ENCODE measurements at places on chromosomes 13 and 19.

DNA sequence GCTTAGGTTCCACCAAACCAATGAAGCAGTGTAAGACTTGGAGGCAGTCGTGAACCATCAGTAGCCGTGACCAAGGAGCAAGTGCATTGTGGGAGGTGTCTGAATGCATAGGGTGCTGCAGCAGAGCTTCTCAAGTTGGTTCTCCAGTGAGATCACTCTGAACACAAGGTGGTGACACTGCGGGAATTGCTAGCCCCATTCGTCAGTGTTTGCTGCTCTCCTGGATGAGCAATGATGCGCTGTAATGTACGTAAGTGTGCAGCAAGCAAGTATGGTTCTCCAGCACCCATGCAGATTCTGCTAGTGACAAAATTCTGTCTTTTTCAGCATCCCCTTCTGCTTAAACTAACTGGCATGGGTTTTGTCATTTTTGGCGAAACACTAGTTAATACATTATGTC is 97.6 kb upstream of the HTR2A start:
- H3K4me1 ChIP-seq = no peaks in the 10 kb centered on the region
- DNase-seq = no peak
- H3K27ac ChIP-seq = no peak overlapping the region

DNA sequence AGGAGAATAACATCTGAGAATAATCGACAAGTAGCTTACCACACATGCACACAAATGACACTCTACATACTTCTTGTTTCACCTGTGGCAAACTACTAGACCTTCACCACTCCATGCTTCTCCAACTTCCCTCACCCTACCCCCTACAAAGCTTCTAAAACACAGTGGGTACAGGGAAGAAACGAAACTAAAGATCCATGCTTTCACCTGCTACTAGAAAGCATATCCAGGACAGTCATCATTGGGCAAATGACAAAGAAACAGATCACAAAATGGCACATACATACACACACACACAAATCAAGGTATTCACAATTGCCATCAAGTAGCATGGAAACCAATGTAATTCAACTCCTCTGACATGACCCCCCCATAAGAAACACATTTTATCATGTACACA is 10.6 kb downstream of the BRD4 start:
- no peaks in the 10 kb centered on the region for H3K27me3 ChIP-seq
- DNase-seq = no peak
- H3K4me3 ChIP-seq = no peak overlapping the region

GRCh38 chr13:37453246-37453645 is 145.3 kb downstream of the POSTN start:
- H3K27me3 ChIP-seq = no peaks in the 10 kb centered on the region
- no peak for DNase-seq
- no peaks in the 10 kb centered on the region for H3K36me3 ChIP-seq
- no peak overlapping the region for H3K4me3 ChIP-seq

GRCh38 chr19:15173746-15174404 is 26.9 kb downstream of the NOTCH3 start:
- H3K4me1 ChIP-seq = no peaks in the 10 kb centered on the region
- H3K27ac ChIP-seq = no peak overlapping the region
- DNase-seq = no peak

- H3K4me1 ChIP-seq = peaks cover 20% of the 10 kb centered on the region
- peak overlapping the region; percentile 59 for H3K4me3 ChIP-seq
- DNase-seq = peak; percentile 47
- H3K27ac ChIP-seq = peak overlapping the region; percentile 84
- no peaks in the 10 kb centered on the region for H3K36me3 ChIP-seq
Observed at GRCh38 chr13:48975101-48975855, 434 bp upstream of the FNDC3A start.

DNA sequence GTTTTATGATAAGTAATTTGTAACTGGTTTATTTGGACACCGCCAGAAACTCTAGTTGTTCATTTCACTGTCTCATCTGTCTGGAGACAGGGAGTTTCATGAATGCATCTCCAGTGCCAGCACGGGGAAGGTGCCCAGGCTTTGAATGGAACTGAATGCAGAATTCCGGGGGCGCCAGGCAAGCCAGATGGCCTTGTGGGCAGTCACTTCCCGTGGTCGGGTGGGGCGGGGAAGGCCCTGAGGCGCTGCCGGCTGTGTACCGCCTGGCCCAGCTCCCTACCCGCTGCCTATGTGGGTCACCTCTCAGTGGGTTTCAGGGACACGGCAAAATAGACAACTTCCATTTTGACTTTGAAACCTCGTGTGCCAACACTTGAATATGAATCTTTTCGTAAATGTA is 28.8 kb upstream of the MCF2L start:
- H3K4me1 ChIP-seq = 0 out of 2 replicates have a peak, but pooled peaks cover 3% of the 10 kb centered on the region
- no peak for DNase-seq
- H3K4me3 ChIP-seq = no peak overlapping the region
- H3K36me3 ChIP-seq = no peaks in the 10 kb centered on the region
- H3K27ac ChIP-seq = no peak overlapping the region

GRCh38 chr13:113297370-113298042 is 467 bp downstream of the LAMP1 start:
- H3K4me3 ChIP-seq = peak overlapping the region; percentile 78
- H3K27ac ChIP-seq = peak overlapping the region; percentile 48
- H3K4me1 ChIP-seq = peaks cover 19% of the 10 kb centered on the region
- H3K36me3 ChIP-seq = no peaks in the 10 kb centered on the region

DNA sequence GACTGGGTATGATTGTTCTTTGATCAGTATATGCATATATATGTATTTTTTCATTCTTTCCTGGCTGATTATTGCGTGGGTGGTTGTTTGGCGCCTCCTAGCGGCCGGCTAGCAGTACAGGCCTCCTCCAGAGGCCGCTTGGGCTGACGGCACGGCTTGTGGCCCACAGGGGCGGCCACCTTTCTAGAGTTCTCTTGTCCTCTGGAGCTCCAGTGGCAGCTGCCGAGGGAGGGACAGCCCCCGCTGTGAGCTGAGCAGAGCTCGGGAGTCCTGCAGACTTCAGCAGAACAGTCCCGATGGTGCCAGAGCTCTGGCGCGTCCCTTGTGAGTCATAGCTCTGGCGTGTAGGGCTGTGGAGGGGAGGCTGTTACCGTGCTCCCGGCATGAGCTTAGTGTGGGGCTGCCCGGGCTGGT is 22.5 kb upstream of the ZNF429 start:
- no peaks in the 10 kb centered on the region for H3K4me1 ChIP-seq
- H3K36me3 ChIP-seq = no peaks in the 10 kb centered on the region
- H3K27me3 ChIP-seq = no peaks in the 10 kb centered on the region
- H3K4me3 ChIP-seq = no peak overlapping the region
- no peak overlapping the region for H3K27ac ChIP-seq

DNA sequence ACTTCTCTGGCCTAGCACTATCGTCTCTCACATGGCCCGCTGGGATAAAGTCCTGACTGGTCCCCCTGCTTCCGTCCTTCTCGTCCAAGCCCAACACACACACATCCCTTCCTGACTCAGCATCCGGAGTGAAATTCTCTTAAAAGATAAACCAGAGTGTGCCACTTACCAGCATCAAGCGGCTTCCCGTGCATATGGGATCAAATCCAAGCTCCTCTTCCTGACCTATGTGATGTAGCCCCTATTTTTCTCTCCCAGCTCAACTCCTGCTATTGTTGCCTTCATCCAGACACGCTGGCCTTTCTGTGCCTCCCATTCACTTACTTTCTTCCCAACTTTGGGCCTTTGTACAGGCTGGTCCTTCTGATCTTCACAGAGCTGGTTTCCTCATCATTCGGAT is 530.4 kb downstream of the DIAPH3 start:
- H3K4me1 ChIP-seq = no peaks in the 10 kb centered on the region
- H3K36me3 ChIP-seq = no peaks in the 10 kb centered on the region
- no peak for DNase-seq
- peaks cover 14% of the 10 kb centered on the region for H3K27me3 ChIP-seq

DNA sequence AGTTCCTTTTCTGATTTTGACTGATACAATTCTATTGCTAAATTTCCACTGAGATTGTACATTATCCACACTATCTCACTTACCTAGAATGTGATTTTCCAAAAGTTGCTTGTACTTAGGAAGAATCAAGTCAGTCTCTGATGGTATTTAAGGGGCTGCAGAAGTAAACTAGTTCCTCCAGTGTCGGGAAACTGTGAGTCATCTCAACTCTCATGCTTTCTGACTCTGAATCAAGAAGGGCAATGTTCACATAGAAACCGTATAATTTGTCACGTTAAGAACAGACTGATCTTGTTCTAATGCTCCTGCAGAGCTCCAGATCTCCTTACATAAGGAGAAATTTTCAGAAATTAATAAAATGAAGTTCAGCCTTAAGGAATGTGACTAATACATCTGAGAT is 369.3 kb downstream of the KLF5 start:
- no peaks in the 10 kb centered on the region for H3K36me3 ChIP-seq
- DNase-seq = peak; percentile 70
- no peak overlapping the region for H3K4me3 ChIP-seq
- peak overlapping the region; percentile 88 for H3K27ac ChIP-seq
- H3K27me3 ChIP-seq = no peaks in the 10 kb centered on the region
- peaks cover 38% of the 10 kb centered on the region for H3K4me1 ChIP-seq

DNA sequence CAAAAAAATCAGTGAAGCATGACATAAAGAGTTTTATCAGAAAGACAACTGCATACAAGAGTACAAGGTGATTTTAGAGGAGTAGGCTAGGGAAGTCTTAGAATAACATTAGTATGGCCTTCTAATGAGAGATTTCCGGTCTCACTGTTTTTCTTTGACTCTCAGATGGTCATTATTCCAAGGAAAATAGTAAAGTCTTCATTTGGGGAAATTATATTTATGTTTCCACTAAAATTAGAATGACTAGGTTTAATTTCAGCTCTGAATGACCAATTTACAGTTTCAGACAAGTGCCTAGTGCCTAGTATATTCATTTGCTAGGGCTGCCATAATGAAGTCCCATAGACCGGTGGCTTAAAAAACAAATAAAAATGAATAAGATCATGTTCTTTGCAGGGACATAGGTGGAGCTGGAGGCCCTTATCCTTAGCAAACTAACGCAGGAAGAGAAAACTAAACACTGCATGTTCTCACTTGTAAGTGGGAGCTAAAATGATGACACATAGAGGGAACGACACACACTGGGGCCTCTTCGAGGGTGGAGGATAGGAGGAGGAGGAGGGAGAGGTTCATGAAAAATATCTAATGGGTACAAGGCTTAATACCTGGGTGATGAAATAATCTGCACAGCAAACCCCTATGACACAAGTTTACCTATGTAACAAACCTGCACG is 303.1 kb downstream of the PCDH9 start:
- DNase-seq = no peak
- H3K4me3 ChIP-seq = no peak overlapping the region
- no peaks in the 10 kb centered on the region for H3K4me1 ChIP-seq
- H3K27me3 ChIP-seq = no peaks in the 10 kb centered on the region

DNA sequence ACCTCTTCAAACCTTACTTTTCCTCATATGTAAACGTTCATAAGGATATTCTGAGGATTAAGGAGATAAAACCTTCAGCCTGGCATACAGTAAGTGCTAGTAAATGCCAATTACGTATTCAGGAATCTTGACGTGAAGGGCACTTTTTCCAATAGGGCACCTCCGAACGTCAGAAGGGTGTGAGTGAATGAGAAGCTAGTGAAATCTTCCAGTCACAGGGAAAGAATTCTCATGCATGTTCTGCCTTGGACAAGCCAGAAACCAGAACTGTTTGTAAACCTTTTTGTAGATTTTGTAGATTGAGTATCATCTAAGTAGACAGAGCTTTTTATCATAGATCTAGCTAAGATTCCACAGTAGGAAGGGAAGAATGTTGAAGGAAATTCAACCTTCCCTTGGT is 16.5 kb downstream of the DGKH start:
- H3K27me3 ChIP-seq = no peaks in the 10 kb centered on the region
- no peaks in the 10 kb centered on the region for H3K4me1 ChIP-seq
- DNase-seq = no peak

DNA sequence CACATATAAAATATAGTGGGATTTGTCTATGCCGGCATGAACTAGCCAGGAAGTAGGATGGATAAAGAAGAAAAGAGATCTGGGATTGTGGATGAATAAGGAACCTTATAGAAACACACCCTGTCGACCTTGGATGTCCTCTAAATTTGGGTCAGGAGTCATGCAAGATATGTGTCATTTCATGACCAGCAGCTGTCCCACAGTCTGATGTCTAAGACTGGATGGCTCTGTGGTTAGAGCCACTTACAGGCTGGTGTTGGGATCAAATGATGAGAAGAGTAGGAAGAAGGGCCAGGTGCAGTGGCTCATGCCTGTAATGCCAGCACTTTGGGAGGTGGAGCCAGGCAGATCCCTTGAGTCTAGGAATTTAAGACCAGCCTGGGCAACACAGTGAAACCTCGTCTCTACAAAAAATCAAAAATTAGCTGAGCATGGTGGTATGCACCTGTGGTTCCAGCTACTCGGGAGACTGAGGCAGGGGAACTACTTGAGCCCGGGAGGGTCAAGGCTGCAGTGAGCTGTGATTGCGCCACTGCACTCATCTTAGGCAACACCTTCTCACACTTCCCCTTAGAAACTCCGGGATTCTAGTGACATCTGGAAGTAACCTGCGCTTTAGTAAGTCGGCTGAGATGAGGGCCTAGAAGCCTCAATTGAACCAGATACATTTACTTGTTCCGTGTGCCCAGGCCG is 30.8 kb downstream of the TMED1 start:
- H3K4me3 ChIP-seq = no peak overlapping the region
- H3K27me3 ChIP-seq = no peaks in the 10 kb centered on the region
- DNase-seq = no peak
- H3K27ac ChIP-seq = no peak overlapping the region

GRCh38 chr13:31749929-31750328 is 10.6 kb downstream of the RXFP2 start:
- no peaks in the 10 kb centered on the region for H3K4me1 ChIP-seq
- no peak for DNase-seq
- H3K27me3 ChIP-seq = peaks cover 30% of the 10 kb centered on the region
- no peaks in the 10 kb centered on the region for H3K36me3 ChIP-seq
- no peak overlapping the region for H3K4me3 ChIP-seq
- no peak overlapping the region for H3K27ac ChIP-seq

DNA sequence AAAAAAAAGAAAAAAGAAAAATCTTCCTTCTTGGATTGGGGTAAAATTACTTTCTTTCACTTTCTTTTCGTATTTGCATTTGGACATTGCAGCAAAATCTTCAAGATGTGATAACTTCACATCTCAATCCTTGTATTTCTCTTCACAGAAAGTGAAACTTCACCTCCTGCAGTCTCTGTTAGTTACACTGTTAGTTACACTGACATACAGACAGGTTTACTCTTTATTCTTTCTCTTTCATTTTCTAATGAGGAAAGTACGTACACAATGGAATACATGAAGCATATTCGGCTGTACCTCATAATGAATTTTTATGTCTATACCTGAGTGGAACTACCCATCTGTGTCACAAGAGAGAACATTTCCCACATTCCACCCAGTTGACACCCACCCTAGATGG is 459.1 kb upstream of the GPC6 start:
- no peak overlapping the region for H3K4me3 ChIP-seq
- no peaks in the 10 kb centered on the region for H3K36me3 ChIP-seq
- no peaks in the 10 kb centered on the region for H3K27me3 ChIP-seq
- H3K4me1 ChIP-seq = no peaks in the 10 kb centered on the region
- DNase-seq = no peak
- H3K27ac ChIP-seq = no peak overlapping the region

- H3K4me1 ChIP-seq = no peaks in the 10 kb centered on the region
- no peak overlapping the region for H3K27ac ChIP-seq
- no peak for DNase-seq
- H3K4me3 ChIP-seq = no peak overlapping the region
- H3K36me3 ChIP-seq = no peaks in the 10 kb centered on the region
- H3K27me3 ChIP-seq = no peaks in the 10 kb centered on the region
Observed at GRCh38 chr13:58921129-58921528, 1242.6 kb downstream of the DIAPH3 start.

All from PC-9 (cell line).